ENCODE measurements at places on chromosomes 7 and 10.

DNA sequence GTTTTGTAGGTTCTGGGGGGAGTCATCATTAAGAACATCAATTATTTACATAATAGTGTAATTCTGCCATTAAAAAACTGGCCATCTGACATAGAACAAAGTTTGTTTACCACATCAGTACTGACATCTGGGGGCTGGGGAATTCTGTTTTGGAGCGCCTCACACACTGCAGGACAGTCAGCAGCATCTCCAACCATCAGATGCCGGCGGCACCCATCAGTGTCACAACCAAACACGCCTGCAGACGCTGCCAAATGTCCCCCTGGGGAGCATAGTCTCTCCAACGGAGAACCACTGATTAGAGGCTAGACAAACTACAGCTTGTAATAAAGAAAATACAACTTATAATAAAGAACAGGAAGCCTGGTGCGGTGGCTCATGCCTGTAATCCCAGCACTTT is 26.0 kb downstream of the GNA12 start:
- DNase-seq, result no peak

- DNase-seq, result no peak
These were observed 1141.8 kb upstream of the AUTS2 start for GRCh38 chr7:68456469-68456868.

- DNase-seq, result no peak
These were observed 35.4 kb downstream of the CHST12 start for GRCh38 chr7:2438775-2439174.

DNA sequence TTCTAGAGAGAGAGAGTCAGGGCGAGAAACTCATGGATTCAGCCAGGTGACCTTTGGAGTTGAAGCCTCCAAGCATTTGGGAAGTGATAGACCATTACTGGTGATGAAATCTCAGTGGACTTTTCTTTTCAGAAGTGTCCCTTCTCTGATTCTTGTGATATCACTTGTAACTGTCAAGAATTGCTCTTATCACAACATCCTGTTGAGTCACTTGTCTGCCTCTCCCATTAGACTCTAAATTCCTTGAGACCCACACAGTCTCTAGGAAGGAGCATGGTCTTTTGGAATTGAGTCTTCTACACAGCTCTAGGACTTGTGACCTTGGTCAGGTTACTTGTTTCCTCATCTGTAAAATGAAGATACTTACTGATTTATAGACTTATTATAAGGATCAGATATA is 81.0 kb downstream of the CFAP58 start:
- DNase-seq, result no peak

GRCh38 chr10:7787150-7787856 is 490 bp downstream of the KIN start:
- DNase-seq, result no peak

- DNase-seq, result no peak
These were observed 94.3 kb upstream of the SDK1 start for GRCh38 chr7:3206771-3207191.

- DNase-seq, result no peak
These were observed 248.3 kb upstream of the IGFBP3 start for GRCh38 chr7:46169384-46169755.

DNA sequence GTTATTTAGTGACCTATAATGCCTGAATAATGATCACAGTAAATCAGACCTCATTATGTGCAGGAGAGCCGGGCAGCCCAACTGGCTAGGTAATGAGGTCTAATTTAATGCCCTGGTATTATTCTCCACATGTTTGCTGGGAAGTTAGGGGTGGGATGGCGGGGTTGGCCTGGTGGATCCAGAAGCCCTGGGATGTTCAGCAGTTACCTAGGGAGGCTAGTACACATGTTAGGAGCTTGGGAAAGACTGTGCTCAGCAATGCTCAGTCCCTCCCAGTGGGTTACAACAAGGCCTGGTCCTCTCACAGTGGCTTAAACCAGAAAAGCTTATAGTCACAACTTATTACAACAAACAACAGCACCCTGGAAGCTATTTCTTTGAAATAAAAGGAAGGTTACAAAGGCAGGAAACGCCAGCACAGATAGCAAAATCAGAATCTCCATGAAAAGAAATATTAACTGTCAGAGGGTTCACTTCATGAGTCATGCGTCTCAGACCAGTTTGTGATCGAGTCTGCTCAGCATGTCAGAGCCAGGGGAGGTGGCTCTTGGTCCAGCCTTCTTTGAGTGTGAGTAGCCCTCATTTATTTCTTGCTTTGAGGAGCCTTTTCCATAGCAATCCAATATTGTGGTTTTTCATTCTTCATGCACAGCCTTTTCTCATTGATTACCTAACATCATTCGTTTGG is 418.6 kb upstream of the NPVF start:
- DNase-seq, result no peak

DNA sequence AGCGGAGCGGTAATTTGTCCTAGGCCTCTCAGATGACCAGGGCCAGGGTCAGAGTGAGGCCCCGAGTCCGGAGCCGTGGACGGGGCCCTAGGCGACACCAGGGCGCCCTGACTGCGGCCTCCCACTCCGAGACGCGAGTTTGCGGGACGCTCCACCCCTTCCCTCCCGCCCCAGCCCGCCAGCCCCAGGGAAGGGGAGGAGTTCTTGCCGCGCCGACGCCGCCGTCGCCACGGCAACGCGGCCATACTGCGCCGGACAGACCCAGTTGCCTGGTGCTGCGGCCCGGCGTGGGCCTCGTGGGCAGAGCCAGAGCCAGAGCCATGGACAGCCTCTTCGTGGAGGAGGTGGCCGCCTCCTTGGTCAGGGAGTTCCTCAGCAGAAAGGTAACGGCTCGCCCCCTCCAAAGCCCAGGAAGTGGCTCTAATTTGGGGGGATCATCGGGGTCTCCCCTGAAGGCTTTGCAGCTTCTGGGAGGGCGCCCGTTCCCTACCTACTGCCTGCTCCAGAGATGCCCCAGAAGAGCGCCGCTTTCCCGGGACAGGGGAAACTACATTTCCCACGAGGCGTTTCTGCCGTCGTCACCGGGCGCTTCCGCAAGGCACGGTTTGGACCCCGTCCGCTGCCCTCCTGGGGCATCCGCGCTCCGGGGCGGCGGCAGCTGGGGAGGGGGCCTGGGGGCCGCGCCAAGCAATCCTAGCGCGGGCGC is at the start of gene MINDY4:
Gene MINDY4, plus strand, starts transcription at position 244 of the 706 bp plus-strand sequence. Its CDS starts 77 bp downstream, at position 321.
- peak; percentile 39 for DNase-seq

GRCh38 chr7:129143724-129144094 is 798 bp upstream of the TSPAN33 start:
- DNase-seq, result no peak

DNA sequence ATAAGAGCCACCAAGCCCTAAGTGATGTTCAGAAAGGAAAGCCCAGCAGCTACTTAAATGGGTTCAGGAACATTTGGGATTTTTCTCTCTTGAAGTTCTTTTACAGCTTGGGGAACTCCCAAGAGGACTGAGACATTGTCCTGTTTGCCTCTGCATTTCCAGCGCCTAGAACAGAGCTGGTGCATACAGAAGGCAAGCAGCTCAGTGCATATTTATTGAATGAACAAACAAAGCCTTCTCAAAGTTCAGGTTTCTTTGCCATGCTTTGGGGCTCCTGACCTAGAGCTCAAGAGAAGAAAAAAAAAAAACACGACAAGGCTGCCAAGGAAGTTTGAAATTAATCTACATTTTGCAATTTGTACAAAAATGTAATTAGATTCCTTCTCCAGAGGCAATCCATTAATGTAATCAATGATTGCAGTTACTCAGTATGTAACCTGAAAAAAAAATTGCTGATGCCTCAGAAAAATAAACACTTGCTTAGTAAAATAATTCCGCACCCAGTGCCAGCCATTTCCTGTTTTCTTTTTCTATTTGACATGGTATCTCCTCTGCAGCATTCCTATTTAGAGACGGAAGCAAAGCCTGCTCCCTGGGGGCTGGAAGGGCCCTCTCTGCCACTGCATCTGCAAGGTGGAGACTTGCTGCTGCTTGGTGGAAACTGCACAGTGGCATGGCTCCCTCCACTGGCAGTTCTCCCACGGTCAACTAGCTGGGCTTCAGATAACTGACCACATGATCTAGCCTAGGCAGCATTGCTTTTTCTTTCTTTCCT is 157.3 kb downstream of the TMEM178B start:
- DNase-seq, result no peak

- DNase-seq, result no peak
These were observed 56.3 kb upstream of the PNLIP start for GRCh38 chr10:116489460-116489859.

GRCh38 chr7:90005836-90006235 is 148.4 kb upstream of the STEAP1 start:
- DNase-seq, result no peak

Data from stimulated activated CD4-positive, alpha-beta T cell treated with anti-CD3 and anti-CD28 coated beads, Interleukin-1b, Interleukin-23, amount 100 ng/mL, for 1 hour (primary cell).